ENCODE measurements at places on chromosomes 11 and 22.
A peak's percentile ranks its signal among the peaks of the same experiment; 100 is the strongest.

GRCh38 chr22:36463783-36464184, 17.7 kb downstream of the TXN2 start:
- no peak for DNase-seq

DNA sequence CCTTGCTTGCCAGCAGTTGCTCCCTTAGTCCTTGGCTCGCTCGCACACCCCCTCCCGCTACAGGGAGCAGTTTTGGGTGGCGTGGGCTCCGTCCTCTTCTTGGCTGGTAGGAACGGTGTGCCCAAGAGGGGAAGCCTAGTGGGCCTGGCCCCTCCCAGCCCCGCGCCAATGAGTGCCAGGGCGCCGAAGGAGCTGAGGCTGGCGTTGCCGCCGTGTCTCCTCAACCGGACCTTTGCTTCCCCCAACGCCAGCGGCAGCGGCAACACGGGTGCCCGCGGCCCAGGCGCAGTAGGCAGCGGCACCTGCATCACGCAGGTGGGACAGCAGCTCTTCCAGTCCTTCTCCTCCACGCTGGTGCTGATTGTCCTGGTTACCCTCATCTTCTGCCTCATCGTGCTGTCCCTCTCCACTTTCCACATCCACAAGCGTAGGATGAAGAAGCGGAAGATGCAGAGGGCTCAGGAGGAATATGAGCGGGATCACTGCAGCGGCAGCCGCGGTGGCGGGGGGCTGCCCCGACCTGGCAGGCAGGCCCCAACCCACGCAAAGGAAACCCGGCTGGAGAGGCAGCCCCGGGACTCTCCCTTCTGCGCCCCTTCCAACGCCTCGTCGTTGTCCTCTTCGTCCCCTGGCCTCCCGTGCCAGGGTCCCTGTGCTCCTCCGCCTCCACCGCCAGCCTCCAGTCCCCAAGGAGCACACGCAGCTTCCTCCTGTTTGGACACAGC, 1.6 kb downstream of the C11orf87 start:
- peak; percentile 3 for DNase-seq

GRCh38 chr22:27168681-27169080, 511.3 kb downstream of the MIAT start:
- DNase-seq = no peak

DNA sequence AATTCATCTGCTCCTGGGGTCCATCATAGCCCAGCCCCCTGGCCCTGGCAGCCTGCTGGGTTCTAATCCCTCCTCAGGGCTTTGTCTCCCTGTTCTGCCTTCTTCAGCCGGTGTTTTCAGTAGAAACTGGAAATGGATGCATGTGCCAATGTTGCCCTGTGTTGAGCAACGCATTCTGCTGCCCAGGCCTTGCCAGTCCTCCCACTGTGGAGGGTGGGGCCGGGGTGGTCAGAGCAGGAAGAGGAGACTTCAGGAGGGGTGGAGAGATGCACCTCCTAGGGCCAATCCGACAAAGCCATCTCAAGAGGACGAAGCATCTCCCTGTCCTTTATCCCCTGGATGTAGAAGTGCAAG, 27.6 kb upstream of the ZBTB16 start:
- no peak for DNase-seq

DNA sequence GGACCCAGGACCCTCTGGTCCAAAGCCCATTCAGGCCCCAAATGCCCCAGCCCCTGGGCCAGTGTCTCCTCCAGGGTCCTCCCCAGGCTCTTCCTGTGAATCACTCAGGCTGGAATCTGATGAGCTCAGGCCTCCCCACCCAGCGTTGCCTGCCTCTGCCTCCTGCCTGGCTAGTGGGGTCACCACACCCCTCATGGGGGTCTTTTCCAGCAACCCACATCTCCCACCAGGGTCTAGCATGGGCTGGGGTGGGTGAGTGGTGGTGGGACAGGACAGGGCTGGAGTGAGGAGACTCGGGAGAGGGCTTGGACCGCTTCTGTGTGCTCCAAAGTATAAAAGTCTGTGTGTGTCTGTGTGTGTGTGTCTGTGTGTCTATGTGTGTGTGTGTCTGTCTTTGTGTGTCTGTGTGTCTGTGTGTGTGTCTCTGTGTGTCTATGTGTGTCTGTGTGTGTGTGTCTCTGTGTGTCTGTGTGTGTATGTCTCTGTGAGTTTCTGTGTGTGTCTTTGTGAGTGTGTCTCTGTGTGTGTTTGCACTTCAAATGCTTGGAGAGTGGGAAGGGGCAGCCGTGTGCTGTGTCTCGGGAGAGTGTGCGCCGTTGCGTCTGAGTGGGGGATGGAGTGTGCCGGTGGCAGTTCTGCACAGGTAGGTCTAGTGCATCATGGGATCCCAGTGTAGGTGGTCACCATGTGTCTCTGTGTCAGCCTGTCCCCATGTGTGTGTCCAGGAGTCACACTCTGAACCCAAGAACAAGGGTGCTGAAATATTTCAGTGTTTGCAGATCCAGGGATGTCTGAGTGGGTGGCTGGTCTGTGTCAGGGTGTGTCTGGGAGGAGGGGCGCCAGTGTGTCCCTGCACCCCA, 8.8 kb downstream of the RIN1 start:
- no peak for DNase-seq

DNA sequence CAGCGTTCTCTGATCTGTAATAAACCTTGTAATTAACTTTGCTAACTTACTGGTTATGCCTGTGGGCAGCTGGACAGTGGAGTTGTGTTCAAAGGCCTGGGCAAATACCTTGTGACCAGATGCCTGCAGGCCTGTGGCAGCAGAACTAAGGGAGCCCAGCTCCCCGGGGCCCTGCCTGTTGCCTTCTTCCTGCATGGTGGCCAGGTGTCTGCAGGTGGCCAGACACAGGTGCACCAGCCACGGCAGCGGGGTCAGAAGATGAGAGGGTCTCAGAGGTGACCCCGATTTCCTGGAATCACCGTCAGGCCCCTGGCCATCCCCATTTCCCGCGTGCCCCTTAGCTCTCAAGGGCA, 127.2 kb downstream of the OSBP2 start:
- DNase-seq = no peak

- no peak for DNase-seq
Measured at GRCh38 chr22:49760280-49760629, 67.4 kb downstream of the BRD1 start.

DNA sequence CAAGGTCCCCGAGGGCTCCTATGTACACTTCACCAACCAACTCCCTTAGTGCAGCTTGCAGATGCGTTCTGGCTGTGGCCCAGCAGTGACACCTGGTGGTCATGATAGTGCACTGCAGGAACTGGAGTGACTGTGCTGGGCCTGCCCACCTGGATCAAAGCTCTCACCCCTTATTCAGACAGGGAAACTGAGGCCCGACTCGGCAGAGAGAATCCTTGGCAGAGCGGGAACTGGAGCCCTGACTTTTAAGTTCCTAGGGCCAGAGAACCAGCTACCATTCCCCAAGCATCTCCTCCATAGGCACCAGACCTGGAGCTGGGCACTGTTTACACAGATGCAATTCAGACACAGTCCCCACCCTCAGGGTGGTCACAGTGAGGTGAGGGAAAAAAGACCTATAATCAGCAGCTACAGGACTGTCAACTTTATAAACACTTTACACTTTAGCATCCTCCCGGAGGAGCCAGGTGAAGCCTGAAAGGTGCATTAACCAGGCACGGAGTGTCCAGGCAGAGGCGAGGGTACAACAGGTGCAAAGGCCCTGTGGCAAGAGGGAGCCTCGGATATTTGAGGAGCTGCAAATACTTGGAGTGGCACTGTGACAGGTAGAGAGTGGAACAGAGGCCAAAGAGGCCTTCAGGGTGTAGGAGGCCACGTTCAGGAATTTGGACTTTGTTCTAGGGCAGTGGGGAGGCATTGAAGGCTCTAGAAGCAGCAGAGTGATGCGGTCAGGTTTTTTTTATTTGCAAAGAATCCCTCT, 22.0 kb downstream of the RHBDD3 start:
- DNase-seq = peak; percentile 11

Measured in DMS79 (cell line).